ENCODE measurements at places on chromosomes 16 and 17.

DNA sequence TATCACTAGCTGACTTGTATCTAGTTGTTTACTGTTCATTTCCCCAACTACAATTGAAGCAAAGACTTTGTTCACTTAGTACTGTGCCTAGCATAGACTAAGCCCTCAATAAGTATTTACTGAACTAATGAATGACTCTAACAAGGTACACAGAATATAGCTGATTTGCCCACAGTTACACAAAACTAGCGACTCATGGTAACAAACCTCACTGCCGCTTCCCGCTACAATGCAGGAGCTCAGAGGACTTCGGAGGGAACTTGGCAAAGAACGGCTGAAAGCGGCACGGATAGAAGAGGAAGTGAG is 524 bp downstream of the EFTUD2 start:
- no peak for DNase-seq

DNA sequence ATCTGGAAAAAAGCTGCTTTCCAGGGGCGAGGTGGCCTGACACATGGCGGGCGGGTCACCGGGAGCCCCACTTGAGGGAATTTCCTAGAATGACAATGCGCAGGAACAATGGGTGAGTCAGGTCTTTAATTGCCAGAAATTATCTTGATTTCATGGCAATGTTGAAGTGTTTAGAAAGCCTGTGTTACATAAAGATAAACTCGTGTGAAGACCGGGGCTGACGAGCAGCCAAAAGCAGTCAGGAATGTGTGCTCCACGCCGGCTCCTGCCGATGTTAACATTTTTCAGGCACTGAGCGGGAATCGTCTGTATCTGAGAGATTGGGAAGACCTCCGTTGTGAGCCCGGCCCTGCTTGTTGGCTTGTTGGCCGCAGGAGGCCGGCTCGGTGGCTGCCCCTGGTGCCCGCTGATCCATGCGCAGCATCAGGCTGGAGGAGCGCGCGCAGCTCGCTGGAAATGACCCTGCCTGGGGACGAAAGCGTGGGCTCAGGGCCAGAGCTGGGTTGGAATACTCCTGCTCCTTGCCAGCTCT is 353.1 kb downstream of the FOXL1 start:
- no peak for DNase-seq

DNA sequence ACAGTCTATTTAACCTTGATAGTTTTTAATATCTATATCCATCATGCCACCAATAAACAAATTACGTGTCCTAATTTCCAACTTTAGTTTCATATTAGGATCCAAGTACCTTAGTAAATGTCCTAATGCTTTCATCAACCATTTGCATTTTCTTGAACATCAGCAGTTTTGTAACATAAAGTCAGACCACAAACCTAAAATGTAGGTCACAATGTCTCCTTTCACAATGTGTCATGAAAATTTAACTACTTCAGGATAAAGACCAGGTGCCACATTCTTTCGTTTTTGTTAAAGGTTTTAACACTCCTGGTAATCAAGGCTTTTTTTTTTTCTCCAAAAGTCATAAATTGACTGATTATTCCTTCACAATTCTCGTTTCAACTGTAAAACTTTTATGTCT is 310.7 kb upstream of the PMFBP1 start:
- DNase-seq: no peak

DNA sequence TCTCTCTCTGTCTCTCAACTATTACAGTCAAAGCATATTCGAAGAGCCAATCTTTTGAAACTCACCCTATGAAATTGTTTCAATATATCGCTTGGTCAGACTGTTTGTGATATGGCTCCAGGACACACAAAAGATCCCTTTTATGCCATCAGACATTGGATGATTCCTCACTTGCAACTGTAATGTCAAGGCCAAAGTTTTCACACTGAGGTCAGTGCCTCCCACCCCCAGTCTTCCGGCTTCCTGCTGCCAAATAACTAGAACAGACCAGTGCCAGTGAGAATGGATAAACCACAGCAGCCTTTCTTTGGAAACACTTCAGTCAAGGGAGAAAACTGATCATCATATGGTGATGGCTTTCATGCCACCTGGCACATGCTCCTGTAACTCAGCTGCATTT is 321.9 kb upstream of the ZFHX3 start:
- no peak for DNase-seq

Measured in activated CD8-positive, alpha-beta memory T cell treated with anti-CD3 and anti-CD28 coated beads, Interleukin-2, amount 50 U/mL, for 4 hours (primary cell).